ENCODE measurements at places on chromosomes 7 and 10. TPM values are rescaled to one million over a fixed set of nuclear protein-coding genes. Genes with fewer than 3 reads are reported as not detected.

- no peak for DNase-seq
Measured at GRCh38 chr10:117723343-117723742, 180.8 kb downstream of the EMX2 start.

DNA sequence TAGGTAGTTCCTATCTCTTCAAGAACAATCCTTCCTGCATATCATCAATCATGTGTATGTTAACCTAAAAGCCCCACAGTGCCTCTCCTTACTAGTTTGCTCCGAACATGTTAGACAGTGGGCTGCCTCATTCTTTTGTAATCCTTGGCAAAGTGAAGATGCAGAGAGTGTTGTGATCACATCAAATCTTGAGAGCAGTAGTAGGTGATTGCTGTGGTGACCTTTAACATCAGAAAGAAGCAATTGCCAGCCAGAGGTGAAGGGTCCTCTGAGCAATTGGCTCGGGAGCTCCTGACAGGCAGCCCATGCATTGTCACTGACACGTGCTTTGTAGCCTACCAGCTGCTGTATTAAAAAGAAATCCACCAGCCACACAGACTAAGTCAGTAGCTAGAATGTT is 19.6 kb upstream of the GSTK1 start:
- DNase-seq, result no peak

HACD1 gene
- total RNA-seq, result 0.80 TPM

DNA sequence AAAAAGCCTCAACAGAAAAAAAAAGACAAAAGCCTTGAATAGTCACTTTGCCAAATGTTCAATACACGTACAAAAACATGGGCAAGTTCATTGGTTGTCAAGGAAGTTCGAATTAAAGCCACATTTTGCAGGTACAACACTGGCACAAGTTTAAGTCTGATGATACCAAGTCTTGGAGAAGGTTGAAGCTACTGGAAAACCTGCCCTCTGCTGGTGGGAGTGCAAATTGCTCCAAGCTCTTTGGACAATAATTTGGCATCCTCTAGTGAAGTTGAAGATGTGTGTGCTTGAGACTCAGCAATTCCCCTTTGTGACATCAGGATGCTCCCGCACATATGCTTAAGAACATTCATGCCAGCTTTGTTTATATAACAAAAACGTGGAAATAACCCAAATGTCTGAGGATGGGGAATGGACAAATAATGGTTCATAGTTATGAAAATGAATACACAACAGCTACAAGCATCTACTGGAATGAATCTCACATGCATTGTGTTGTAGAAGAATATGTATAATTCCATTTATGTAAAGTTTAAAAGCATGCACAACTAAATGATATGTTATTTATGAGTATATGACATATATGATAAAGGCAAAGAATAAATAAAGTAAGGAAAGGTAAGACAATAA is 120.0 kb upstream of the PLPP4 start:
- no peak for DNase-seq

CPA1 gene
- not detected for total RNA-seq

GRCh38 chr7:134703782-134704181 is 57.1 kb downstream of the BPGM start:
- DNase-seq, result no peak

MYL10 gene
- total RNA-seq, result not detected

PSMC2 gene
- 75.3 TPM for total RNA-seq

PDZD7 gene
- 4.8 TPM for total RNA-seq

GRCh38 chr7:156096771-156097538 is 284.7 kb upstream of the SHH start:
- peak; percentile 76 for DNase-seq

DNA sequence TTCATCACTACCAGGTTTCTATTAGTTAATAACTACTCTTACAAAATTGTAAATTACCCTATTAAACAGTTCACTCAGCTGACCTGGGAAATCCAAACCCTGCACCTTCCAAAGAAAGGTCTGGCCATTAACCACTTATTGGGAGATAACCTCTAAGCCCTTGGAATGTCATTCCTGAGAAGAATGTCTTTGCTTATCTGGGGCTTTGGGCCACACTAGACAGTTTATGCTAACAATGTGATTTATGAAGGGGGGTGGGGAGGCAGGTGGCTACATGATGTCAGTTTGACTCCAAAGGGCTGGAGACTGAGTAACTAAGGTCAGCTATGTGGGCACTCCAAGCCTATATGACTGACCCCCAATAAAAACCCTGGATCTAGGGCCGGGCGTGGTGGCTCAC is 50.7 kb downstream of the AKR1D1 start:
- no peak for DNase-seq

KIN gene
- 7.2 TPM for total RNA-seq

- DNase-seq, result no peak
Measured at GRCh38 chr7:106462365-106462859, 177.6 kb upstream of the NAMPT start.

DNA sequence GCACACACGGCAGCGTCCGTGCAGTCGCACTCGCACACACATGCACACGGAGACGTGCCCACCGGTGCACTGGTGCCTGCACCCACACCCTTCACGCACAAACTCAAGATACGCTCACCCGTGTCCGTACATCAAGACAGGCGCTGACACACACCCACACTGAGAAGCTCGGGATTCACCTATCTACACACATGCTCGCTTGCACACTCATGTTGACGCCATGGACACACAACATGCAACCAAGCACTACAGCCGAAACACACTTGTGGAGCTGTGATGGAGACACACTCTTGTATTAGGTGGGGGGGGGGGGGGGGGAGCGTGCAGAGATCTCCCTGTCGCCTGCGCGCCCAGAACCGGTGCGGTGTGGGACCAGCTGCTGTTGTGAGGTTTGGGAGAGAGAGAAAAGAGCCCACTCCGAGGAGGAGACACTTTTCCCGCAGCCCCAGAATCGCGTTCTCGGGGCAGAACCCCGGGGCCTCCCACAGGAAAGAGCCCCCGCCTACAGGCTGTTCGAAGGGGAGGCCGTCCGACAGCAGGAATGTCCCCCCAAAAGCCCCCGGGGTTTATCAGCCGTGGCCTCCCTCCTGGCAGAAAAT is 605 bp upstream of the NFKB2 start:
- no peak for DNase-seq

STAG3 gene
- total RNA-seq, result 0.34 TPM

DNA sequence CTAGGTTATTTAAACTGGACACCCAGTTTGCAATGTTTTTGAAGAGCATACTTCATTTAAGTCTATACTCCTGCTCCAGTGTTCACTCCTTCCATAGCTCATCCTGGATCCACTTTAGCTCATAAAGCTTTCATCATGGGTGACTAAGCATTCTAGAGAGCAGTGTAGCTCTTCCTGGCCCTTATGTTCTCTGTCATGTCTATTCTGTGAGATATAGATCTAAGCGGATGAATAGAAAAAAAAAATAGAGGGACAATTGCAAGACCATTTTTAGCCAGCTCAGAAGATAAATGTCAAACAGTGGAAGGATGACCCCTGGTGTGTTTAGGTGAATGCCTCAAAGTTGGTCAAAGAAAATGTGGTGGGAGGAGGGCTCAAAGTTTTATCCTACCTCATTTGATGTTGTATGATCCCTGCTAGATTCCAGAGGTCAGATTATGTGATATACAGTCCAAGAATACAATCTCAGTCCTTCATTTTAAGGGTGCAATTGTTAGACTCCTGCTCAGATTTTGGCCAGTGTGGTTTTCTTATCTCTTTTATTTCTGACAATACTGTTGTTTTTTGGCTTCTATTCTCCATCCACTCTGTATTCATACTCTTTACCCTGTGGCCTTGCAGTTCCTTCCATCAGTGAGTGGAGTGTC is 7.5 kb upstream of the HECW1 start:
- DNase-seq, result no peak

Measured in lower leg skin (tissue), 4 donors.